ENCODE measurements at places on chromosomes 7 and 10. TPM values are rescaled to one million over a fixed set of nuclear protein-coding genes. Genes with fewer than 3 reads are reported as not detected.

Gene UPK3BL2
- 43.5 TPM for total RNA-seq

GRCh38 chr7:94577357-94577756, 67.7 kb downstream of the CASD1 start:
- no peak for DNase-seq

GRCh38 chr10:114265392-114266053, 26.5 kb downstream of the VWA2 start:
- DNase-seq = no peak

- DNase-seq = no peak
Measured at GRCh38 chr7:46716926-46717325, 795.9 kb upstream of the IGFBP3 start.

- DNase-seq = no peak
Measured at GRCh38 chr10:119535305-119535704, 7.2 kb downstream of the RGS10 start.

GRCh38 chr10:47410862-47411261, 26.8 kb upstream of the ZNF488 start:
- no peak for DNase-seq

- DNase-seq = peak; percentile 19
Measured at GRCh38 chr10:23742368-23742767, 303.5 kb downstream of the OTUD1 start.
